ENCODE measurements at places on chromosomes 13 and 19.

GRCh38 chr19:21143854-21144253 is 2.0 kb downstream of the ZNF431 start:
- no peak for DNase-seq

DNA sequence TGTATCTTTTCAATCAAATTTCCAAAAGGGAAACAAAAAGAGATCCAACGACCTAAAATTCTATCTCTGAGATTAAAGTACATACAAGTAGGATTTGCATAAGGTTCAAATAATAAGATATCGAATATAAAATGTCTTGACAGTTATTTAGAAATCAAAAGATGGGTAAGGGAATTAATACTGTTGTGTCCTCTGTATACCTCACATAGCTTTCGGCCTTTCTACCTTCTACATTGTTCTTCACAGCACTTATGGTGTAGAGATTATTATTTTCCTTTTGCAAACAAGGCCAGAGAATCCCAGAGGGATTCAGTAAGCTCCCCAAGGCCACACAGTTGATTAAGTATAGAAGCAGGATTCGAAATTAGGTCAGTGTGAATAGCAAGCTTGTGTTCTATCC is 403.6 kb downstream of the SPRY2 start:
- DNase-seq: no peak

- no peak for DNase-seq
These were observed 36.7 kb downstream of the CARD8 start for GRCh38 chr19:48218997-48219396.

DNA sequence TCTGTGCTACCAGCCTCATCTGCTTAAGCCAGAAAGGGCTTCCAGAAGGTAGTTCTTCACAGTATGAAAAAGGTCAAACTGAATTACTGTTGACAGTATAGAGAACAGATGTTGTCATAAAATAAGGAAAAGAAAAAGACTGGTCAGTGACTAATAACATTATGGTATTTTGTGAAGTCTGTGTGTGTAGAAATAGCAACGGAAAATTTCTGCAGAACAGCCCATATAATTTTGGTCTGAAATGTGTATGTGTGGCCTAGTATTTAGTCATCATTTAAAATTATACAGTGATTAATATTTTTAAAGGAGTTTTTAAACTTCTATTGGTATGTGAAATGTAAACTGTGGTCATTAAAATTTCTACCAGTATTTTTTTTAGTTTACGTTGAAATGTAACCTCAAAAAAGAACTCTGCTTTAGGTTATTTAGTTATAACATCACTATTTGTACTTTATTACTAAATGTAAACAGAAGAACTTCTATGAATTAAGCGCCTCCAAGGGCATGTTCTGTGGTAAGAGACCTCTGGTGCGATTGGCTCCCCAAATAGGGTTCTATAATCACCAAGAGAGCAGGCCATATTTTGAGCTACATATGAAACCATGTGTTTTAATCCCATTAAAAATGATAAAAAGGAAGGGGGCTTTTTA is 3.3 kb upstream of the GPR183 start:
- no peak for DNase-seq

DNA sequence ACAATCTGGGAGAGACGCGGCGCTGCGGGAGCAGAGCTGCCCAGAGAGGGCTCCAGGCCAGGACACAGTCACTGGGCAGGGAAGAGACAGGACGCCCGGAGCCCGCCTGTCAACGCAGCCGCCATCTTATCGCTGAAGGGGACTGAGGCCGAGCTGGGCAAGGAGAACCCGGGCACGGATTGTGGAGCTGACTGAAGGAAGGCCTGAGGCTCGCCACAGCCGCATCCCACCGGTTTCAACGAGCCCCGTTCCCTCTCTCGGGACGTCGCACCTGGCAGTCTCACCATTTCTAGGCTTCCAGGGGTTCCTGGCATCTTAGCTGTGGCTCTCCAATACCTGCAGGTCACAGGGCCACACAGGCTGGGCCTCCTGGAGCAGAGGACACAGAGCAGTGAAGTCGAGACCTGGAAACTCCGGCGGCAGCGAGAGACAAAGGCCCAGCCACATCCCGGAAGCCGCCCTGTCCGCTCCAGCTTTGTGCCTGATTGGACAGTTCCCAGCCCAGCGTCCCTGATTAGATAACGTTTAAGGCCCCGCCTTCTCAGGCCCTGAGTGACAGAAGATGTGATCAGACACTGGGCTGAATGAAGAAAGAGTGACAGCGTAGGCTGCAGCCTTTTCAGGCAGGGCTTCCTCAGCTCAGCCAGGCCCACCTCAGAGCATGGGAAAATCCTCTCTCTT is at the start of gene ZNF91:
ZNF91 (minus strand) TSS at position 431 of the 681 bp plus-strand sequence; CDS start at position 314, 117 bp downstream.
- DNase-seq: peak; percentile 97

GRCh38 chr19:51018745-51019543 is 565 bp downstream of the KLK10 start:
- peak; percentile 59 for DNase-seq

- DNase-seq: no peak
These were observed 6.0 kb downstream of the ACP4 start for GRCh38 chr19:50796128-50796633.

GRCh38 chr13:27250833-27251165 is 559 bp upstream of the RPL21 start:
- DNase-seq: no peak

DNA sequence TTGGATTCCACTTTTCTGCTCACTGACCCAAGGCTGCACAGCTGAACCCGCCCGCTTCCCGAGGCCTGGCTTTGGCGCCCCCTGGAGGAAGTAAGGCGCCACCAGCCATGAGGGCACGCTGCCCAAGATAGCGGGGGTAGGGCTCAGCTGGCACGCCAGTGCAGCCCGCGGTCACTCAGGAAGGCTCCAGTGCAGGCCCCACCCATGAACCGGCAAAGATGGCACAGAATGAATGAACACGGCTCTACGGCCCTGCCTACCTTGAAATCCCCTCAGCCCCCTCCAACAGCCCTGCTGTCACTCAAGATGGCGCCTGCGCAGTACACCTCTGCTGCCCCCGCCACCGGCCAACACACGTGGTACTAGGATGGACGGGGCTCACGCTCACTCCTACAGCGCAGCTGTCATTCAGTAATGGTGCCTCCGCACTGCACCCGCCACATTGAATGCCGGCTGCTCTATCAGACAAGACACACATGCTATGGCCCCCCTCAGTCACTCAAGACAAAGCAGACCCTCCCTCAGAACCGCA is 3.0 kb downstream of the PEG3 start:
- DNase-seq: no peak
